CD4-positive, alpha-beta T cell treated with Interleukin-6 for 4 hours (primary cell): ENCODE measurements at places on chromosomes 3 and 15.

DNA sequence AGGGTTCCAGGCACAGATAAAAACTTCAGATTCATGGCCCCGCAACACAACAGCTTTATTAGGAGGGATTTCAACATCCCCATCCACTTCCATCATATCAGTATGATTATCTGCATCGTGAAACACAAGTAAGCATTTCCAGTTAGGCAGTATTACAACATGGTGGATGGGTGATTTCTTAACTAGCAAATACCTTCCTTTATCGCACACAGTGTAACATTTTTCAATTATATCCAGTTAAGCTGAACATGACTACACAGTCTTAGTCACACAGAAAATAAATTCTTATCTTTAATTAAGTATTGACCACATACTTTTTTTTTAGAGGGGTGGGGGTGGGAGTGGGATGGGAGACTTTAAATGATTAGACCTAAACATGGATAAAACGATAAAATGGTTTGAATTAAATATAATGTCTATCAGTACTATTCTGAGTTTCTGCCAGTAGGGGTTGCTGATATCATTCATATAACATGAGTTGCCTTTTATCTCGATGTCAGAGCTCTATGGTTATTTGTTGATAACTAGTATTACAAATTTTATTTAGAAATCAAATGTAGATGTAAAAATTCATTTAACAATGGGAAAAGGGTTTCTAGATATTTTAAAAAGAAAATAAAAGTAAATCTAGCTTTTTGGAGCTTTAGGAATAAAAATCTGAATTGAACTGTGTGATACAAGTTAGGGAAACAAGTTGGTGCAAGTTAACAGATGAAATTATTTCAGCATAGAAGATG lies 146.6 kb downstream of the TBL1XR1 start:
- DNase-seq: no peak

- DNase-seq: no peak
Observed at GRCh38 chr3:10137178-10137577, 4.4 kb upstream of the VHL start.

DNA sequence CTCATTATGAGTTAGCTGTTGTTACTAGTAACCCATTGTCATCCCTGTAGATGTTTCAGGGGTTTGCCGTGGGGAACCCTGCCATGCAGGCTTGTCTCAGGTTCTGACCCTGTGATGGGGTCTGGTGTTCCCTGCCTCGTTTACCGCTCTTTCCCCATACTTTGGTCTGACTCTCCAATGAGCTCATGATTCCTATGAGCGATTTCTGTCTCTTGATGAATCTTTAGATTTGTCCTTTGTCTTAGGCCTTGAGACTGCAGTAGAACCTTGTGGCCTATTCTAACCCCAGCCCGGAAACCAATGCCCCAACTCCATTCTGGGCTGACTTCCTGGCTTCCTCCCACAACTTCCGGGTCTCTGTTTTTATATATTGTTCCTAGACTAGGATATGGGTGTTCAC lies 11.3 kb upstream of the IQGAP1 start:
- DNase-seq: peak; percentile 74

GRCh38 chr15:63122002-63122875 lies 578 bp downstream of the LACTB start:
- peak; percentile 83 for DNase-seq

GRCh38 chr3:95389725-95390313 lies 1327.0 kb downstream of the NSUN3 start:
- no peak for DNase-seq

DNA sequence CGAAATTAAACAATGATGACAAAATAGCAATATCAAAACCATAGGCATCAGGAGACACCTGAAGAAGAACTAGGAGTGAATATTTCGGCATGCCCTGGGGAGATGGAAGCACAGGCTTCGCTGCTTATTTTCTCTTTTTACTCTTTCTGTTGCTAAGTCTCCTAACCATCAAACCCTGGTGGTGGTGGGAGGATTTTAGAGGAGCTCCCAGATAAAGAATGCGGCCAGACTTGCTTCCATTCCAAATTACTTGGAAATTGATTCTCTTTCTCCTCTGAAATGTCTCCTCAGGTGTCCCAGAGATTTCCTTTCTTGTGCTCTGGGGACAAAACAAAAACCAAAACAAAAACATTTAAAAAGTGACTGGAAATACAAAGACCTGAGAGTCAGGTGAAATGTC lies 243.0 kb downstream of the KBTBD8 start:
- DNase-seq: no peak

DNA sequence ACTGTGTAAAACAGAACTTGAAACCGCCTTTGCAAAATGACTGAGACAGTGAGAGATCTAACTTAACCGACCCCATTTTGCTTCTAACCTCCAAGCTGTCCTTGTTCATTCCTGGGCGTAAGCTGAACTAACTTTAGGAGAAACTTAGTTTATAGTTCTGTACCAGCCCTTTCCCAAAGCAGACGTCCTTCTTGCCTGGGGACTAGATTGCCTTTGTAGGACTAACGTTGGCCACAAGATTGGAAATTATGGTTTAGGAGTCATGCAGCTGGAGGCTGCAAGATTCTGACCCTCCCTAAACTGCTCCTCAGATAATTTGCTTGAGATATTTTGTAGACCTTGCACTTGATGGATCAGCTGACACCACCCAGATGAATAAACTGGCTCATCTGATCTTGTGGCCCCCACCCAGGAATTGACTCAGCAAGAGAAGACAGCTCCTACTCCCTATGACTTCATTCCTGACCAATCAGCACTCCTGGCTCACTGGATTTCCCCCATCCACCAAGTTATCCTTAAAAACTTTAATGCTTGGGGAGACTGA lies 219.9 kb upstream of the PROK2 start:
- no peak for DNase-seq

GRCh38 chr3:27353221-27353620 lies 16.0 kb downstream of the NEK10 start:
- DNase-seq: no peak

DNA sequence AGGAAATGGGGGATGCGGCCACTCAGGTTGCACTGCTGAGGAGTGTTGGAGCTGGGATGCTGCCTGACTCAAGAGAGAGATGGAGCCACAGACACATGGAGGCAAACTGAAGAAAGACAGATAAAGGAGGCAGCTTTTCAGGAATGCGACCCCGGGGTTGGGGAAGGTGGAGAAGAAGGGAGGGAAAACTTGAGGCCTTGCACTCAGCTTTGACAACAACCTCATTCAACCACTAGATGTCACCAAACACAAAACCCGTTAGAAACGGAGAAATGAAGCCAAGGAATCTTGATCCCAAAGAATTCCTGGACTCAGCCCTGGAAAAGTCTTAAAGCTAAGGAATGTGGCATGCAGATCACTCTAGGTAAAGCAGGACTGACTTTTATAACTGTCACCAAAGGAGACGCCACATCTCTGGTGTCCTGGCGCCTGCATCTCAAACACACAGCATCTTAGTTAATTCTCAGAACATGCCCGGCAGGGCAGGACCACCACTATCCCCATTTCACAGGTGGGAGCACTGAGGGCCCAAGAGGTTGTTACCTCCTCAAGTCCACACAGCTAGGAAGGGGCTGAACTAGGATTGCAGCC lies 59.6 kb upstream of the LMCD1 start:
- no peak for DNase-seq
